MG63 (cell line): ENCODE measurements at places on chromosomes 16 and 17. TPM values are rescaled to one million over a fixed set of nuclear protein-coding genes. Genes with fewer than 3 reads are reported as not detected.

- DNase-seq, result no peak
Measured at GRCh38 chr16:73510852-73511251, 462.9 kb upstream of the ZFHX3 start.

DNA sequence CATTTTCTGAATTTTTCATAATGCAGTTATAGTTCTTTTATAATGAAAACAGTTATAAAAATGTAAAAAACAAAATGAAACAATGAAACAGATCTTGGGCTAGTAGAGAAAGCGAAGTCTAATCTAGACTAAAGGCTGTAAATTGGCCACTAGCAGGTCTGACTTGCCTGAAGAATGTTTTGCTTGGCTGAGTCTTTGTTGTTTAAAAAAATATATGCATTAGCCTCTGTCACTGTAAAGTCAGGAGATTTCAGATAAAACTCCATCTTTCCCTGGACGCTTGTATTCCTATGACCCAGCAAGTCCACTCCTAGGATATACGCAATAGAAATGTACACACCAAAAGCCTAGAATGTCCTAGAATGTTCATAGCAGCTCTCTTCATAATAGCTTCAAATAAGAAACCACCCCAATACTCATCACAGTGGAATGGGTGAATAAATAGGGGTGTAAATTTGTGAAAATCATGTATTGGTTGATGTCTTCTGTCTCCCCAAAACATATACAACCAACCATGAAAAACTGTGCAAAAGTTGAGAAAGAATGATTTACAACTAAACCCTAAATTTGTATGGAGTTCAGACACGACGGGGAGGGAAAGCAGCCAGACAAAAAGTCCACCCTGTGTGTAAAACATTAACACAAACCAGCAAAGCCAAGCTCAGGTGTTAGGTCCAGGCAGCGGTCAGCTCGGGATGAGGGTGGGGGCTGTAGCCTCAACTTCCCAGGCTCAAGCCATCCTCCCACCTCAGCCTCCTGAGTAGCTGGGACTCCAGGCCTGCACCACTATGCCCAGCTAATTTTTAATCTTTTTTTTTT is 37.7 kb upstream of the MEAK7 start:
- DNase-seq, result no peak

DNA sequence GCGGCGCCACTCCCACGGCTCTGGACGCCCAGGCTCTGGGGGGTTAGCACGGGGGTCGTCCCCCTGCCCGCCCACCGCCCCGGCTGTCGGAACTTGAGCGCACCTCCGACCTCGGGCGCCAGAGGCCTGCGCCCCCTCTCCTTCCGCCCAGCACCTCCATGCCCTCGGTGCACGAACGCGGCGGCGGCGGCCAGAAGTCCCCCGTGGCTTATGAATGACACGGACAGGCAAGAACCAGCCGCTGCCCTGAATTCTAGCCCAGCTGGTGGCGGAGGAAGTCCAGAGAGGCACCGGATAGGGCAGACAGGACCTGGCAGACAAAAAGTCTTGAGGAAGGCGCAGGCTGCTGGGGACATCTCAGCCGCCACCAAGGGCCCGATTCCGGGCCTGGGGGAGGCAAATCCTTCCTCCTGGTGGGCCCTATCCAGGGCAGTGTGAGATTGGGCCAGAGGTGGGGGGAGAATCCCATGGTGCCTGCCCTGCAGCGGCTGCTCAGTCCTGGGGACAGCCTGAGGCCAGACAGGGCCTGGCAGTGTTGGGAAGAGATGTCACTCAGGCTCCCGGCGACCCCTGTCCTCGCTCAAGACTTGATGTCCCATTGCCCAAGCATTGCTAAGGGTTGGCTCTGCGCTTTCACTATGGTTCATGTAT is 897 bp upstream of the CYGB start:
- no peak for DNase-seq

GRCh38 chr17:78988152-78988551 is 8.4 kb upstream of the LGALS3BP start:
- DNase-seq, result no peak

GRCh38 chr16:82402665-82403218 is 224.0 kb upstream of the CDH13 start:
- no peak for DNase-seq

DNA sequence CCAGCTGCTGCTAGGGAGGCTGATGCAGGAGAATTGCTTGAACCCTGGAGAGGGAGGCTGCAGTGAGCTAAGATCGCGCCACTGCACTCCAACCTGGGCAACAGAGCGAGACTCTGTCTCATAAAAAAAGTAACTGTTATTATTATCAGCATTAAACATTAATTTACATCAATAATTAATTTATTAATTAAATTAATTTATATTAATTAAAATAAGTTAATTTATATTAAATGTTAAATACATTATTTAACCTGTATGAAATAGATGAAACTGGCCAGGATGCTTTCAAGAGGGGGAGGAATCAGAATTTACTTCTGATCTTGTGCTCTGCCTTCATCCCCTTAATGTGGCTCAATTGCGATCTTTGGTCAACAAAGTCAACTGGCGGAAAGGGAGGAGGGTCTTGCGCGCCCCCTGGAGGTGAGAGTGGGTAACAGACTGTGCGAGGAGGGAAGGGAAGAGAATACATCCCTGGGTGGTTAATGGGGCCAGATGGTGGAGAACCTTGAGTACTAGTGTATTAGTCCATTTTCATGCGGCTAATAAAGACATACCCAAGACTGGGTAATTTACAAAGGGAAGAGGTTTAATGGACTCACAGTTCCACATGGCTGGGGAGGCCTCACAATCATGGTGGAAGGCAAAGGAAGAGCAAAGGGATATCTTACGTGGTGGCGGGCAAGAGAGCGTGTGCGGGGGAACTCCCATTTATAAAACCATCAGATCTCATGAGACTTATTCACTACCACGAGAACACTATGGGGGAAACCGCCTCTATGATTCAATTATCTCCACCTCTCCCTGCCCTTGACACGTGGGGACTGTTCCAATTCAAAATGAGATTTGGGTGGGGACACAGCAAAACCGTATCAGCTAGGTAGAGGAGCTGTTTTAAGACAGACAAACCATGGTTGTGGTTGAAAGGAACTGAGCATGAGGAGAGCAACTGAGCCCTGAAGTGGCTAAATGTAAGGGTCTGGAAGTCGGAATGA is 15.7 kb upstream of the CPPED1 start:
- DNase-seq, result peak; percentile 44

GRCh38 chr17:36085765-36086164 is 4.2 kb downstream of the CCL3 start:
- no peak for DNase-seq

GRCh38 chr17:72538901-72539352 is 418.1 kb downstream of the SOX9 start:
- no peak for DNase-seq

- DNase-seq, result no peak
Measured at GRCh38 chr16:24156777-24157176, 99.4 kb upstream of the CACNG3 start.

DNA sequence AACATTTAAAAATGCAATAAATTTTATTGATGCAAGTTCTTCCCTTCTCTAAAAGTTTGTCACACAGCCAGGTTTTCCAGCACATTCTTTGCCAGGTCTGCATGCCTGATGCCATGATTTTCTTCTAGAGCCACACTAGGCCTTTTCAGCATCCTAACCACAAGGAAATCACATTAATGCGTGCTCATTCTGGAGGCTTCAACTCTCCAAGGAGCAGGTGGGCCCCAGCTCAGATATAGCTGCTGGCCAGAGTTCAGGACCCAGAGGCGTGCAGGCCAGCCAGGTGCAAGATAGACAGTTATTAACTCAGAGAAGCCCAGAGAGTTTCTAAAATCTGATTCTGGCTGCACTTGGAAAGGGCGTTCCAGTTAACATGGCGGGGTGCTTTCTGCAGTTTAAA is 124.5 kb upstream of the MAF start:
- no peak for DNase-seq

DNA sequence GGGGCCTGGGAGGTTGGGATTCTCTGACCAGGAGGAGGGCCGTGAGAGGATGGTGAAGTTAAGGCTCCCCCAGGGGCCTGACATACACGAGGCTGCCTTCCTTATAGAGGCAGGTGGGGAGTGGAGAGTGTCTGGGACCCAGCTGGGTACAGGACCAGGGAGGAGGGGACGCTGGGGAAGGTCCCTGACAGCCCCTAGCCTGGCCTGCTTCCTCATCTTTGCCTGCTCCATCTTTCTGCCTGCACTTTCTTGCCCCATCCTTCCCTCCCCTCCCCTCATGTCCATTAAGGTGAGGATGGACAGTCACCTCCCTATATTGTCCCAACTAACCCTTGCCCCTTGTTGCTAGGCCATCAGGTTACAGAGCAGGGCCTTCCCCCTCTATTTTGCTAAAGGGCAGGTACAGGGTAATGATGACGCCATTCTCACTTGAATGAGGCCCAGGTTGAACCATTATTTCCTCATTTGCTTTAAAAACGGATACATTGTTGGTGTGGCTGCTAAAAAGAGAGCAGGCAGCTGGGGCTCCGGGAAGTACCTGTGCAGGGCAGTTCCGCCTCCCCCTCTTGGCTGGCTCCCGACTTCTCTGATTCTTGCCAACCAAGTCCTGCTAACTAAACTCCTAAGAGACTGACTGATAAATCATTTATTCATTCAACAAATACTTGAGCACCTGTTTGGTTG is 1.3 kb downstream of the C17orf99 start:
- DNase-seq, result no peak

DNA sequence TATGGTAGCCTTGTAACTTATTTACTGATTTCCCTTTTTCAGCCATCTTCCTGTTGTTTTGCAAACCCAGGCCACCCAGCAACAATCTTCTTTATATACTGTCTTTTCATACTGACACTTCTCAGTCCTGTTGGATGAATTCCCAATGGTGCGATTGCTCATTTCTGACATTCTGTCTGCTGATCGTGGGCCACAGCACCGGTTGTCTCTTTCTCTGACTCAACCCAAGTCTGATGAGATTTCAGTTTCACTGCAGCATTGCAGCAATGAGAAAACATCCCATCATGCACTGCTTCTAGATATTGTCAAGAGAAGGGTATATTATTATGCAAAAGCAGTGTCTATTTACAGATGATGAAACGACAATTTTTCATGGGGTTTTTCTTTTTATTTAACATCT is 349.2 kb upstream of the HSBP1 start:
- peak; percentile 15 for DNase-seq

DNA sequence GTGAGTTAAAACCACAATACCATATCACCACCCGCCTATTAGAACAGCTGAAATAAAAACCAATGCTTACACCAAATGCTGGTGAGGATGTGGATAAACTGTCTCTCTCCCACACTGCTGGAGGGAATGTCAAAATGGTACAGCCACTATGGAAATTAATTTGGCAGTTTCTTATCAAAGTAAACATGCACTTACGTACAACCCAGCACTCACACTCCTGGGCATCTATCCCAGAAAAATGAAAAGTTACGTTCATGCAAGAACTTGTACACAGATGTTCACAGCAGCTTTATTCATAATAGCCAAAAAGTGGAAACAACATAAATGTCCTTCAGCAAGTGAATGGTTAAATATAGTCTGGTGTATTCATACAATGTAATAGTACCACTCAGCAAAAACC is 173.2 kb upstream of the MYOCD start:
- no peak for DNase-seq

- DNase-seq, result no peak
Measured at GRCh38 chr17:61386251-61386650, 13.4 kb upstream of the TBX2 start.

GRCh38 chr17:77242118-77242851 is 101.5 kb downstream of the SEC14L1 start:
- DNase-seq, result no peak

GRCh38 chr17:8922928-8923327 is 42.6 kb downstream of the PIK3R5 start:
- no peak for DNase-seq

DNA sequence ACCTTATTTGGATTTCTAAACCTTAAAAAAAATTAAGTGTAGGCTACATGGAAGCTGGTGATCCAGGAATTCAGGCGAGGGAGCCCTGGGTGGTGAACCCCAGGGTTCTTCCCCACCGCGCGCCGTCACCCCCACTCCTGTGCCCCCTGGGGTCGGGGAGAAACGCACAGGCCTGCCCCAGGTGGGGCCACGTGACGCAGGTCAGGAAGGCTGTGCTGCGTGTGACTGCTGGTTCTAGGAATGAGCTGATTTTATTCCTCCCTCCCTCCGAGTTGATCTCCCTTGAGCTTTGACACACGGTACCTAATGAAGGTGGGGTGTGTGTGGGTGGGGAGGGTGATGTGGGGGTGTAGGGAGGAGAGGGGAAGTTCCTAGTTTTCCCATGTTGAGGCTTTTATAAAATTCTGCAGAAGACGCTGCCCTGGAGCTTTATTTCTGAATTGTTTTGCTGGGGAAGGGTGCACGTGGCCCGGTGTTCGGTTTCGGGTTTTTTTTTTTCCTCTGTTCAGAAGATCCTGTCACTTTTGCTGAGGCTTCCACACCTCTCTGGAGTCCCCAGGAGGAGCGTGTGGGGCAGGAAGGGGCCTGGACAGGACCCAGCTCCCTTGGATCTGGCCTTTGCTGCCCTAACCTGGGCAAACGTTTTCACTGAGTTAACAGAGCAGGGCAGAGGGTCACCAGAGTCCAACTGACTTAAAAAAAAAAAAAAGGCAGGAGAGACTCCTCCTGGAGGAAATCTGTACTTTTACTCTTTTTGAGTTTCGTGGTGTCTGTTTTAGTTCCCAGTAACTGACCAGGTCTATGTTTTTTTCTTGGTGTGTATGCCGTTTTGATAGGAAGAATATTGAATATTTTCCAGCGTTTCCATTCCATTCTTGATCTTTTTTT is 55.8 kb upstream of the GSE1 start:
- peak; percentile 34 for DNase-seq

DNA sequence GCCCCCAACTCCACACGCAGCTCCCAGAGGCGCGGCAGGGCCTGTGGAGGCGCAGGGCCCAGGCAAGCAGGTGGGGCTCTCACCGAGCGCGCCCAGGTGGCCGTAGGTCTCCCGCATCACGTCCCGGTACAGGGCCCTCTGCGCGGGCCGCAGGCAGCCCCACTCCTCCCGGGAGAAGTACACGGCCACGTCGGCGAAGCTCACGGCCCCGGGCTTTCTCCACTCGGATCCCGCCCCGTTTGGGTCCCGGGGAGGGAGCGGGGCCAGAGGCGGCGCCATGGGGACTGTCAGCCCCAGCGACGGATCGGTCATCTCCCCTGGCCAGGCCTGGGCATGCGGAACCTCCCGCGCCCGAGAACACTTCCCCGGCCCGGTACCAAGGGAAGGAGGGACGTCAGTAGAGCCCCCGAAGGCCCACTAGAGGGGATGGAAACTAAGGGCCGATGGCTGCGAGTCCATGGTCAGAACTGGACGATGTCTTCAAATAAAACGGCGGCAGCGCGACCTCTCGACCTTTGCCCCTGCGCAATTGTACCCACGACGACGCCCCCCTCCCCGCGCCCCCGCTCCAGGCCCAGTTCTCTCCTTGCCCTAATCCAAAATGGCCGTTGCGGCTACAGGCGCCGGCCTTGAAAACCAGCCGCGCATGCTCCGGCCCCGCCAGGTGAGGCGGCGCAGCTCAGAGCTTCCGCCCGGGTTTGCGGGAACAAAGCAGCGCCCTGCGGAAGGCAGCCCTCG is at the start of gene ZNF747:
Gene ZNF747, minus strand, starts transcription at position 491 of the 738 bp plus-strand sequence. Its CDS starts 179 bp downstream, at position 312.
- peak; percentile 92 for DNase-seq

GRCh38 chr16:54073356-54073755 is 213.2 kb downstream of the IRX3 start:
- DNase-seq, result no peak

CAMKK1 gene
- total RNA-seq, result 3.1 and 3.9 TPM in 2 replicates

RUNDC3A gene
- not detected in 2 replicates for total RNA-seq

GUCY2D gene
- 0.23 TPM in 1 of 2 replicates, not detected in the other for total RNA-seq

NPIPA7 gene
- total RNA-seq, result 11.1 TPM in 1 of 2 replicates, not detected in the other

COPZ2 gene
- total RNA-seq, result 91.7 and 130 TPM in 2 replicates

PPP1R1B gene
- total RNA-seq, result not detected in 2 replicates

C1QTNF1 gene
- 23.1 and 38.4 TPM in 2 replicates for total RNA-seq

PRSS33 gene
- not detected in 2 replicates for total RNA-seq

THOC6 gene
- 63.2 and 118 TPM in 2 replicates for total RNA-seq

PNMT gene
- total RNA-seq, result not detected in 2 replicates

OR1D5 gene
- not detected in 2 replicates for total RNA-seq

RNF227 gene
- 0.15 and 1.6 TPM in 2 replicates for total RNA-seq

CDK5RAP3 gene
- 53.3 and 59.4 TPM in 2 replicates for total RNA-seq
